NCI-H69 (cell line): ENCODE measurements at places on chromosomes 16 and 17.

- no peak for DNase-seq
Observed at GRCh38 chr17:81983639-81984373, 6.4 kb downstream of the ASPSCR1 start.

DNA sequence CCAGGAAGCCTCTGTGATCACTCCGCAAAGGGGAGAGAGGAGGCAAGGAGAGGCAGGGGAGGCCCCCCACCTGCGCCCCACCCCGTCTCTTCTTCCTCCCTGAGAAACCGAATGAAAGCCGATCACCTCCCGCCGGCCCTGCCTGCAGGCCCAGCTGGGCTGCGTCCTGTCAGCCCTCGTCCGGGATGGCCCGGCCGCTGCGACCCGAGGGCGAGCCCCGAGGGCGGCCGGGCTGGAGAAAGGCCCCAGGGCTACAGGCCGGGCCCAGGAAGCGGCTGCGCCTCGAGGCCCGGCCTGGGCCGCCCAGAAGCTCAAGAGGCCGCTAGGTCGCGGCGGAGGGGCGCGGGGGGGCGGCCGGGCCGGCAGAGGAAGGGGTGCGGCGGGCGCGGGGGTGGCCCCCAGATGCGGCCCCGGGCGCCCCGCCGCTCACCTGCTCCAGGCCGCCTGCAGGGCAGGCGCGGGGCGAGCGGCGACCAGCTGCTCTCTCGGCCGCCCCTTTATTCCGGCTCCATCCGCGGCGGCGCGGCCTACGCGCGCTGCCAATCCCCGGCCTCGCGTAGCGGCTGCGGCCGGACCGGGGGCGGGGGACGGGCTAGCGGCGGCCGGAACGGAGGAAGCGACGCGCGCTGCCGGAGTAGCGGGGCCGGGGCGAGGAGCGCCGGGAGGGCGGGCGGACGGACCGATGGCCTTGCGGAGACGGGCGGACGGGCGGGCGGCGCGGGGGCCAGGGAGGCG lies at the start of gene ZNF319:
ZNF319 (minus strand) TSS at position 702 of the 735 bp plus-strand sequence. CDS start 2,407 bp downstream, outside the sequence.
- DNase-seq = no peak

- no peak for DNase-seq
Observed at GRCh38 chr16:57563761-57564160, 21.3 kb downstream of the ADGRG5 start.

GRCh38 chr17:74484066-74484465 lies 17.6 kb downstream of the CD300A start:
- no peak for DNase-seq

GRCh38 chr17:15742921-15743320 lies 10.8 kb downstream of the TBC1D26 start:
- DNase-seq = no peak
